ENCODE measurements at places on chromosomes 3 and 15.

DNA sequence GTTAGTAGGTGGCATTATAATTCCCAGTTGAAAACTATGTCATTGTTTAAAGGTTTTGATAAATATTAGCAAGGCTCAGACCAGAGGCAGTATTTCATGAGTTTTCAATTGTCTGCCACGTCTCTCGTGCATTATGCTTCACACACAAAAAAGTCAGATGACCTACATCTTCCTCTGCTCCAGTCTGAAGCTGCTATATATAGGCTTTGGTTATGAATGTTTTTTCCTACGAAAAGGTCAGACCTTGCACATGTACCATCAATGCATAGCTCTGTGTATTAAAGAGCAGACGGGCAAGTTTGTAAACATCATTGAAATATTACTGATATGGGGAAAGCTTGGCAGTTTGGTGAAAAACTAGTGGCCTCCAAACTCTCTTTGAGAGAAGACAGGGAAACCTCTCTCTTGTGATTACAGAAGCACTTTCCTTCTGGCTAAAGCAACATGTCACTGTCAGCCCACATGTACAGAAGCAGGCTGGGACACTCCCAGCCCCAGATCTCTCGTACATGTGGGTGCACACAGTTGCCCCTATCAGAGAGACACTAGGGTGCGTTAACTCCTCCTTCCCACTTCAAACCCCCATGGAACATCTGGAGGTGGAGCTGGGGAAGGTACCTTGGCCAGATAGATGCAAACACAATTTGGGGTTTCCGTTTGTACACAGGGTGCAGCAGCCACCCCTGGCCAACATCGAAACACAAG lies 184.0 kb upstream of the BCL6 start:
- no peak for DNase-seq

GRCh38 chr3:96449346-96449745 lies 365.0 kb upstream of the EPHA6 start:
- DNase-seq = no peak

DNA sequence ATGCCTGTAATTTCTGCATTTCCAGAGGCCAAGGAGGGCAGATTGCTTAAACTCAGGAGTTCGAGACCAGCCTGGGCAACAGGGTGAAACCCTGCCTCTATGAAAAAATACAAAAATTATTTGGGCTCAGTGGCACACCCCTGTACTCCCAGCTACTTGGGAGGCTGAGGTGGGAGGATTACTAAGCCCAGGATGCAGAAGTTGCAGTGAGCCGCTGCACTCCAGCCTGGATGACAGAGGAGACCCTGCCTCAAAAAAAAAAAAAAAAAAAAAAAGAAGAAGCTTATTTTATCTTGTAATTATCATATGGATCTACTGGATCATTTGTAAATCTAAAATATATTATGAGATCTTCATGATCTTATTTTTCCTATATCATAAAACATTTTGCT lies 84.1 kb downstream of the PPCDC start:
- no peak for DNase-seq

DNA sequence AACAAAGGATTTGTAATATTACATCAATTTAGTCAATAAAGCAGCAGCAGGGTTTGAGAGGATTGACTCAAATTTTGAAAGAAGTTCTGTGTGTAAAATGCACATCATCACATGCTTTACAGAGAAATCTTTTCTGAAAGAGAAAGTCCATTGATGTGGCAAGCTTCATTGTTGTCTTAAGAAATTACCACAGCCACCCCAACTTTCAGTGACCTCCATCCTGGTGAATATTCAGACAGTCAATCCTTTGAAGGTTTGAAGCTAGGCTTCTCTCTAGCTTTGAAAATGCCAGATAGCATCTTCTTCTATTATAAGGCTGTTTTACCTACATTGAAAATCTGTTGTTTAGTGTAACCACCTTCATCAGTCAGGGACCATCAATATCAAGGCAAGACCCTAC lies 51.8 kb upstream of the SETMAR start:
- DNase-seq = no peak

- no peak for DNase-seq
Measured at GRCh38 chr3:78571486-78571885, 1196.3 kb downstream of the ROBO1 start.

DNA sequence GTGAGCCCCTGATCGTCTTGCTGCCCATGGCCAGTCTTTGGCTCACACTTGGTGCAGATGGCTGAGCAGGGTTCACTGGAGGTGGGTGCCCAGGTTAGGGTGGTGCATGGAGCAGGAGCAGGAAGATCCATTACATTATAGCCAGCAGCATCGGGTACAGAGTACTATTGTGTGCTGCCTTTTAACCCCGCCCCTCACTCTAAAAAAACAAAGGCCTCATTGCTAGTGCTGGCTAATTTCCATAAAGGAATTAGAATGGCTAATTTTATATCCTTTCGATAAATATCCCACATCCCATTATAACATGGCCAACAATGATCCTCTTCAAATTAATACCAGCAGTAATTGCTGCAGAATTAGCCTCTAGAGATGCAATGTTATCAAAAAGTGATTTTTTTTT lies 45.8 kb upstream of the PPP4R2 start:
- DNase-seq = no peak

DNA sequence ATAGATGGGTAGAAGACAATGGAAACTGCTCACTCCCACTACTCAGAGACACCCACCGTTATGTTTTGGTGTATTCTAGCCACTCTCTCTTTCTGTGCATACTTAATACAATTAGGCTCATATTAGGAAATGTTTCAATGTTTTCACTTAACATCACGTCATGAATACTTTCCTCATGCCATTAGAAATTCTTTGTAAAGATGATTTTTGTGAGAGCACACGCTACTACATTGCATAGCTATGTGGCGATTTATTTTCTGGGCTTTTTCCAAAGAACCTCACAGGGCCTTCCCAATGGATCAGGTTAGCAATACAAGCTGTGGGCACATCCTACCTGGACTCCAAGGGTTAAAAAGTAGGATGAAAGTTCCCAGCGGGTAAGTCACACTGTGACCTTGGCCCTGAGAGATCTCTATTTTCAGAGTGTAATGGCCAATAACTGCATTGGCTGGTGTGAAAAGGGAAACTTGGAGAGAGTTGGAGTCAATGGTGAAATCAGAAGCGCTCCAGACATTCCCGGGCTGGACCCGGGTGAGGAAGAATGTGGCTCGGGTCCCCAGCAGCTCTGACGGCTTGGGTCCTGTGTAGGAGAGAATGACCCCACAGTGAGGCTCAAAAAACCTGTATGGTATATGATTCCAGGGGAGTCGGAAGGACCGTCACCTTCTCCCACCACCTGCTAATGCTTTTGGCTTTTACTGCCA lies 25.8 kb upstream of the TGM5 start:
- DNase-seq = peak; percentile 31

- no peak for DNase-seq
Measured at GRCh38 chr3:80688814-80689213, 921.0 kb upstream of the ROBO1 start.

DNA sequence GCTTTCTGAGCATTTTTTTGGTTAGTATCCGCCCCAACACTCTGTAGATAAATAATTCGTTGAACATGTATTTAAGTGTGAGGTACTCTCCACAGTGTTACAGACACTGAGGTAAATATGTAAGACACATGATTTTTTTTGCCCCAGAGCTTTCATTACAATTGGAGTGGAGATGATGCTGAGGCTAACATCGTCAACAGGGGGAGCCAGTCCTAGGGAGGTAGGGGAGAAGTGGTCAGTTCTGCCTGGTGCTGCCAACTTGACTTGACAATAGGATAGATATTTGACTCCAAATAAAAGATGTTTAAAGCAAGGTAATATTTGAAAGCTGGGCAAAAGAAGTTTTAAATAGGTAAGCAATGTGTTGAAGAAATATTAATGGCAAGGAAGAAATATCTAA lies 295.7 kb downstream of the UNC13C start:
- no peak for DNase-seq

- DNase-seq = no peak
Measured at GRCh38 chr3:11300970-11301369, 28.8 kb downstream of the ATG7 start.

- no peak for DNase-seq
Measured at GRCh38 chr15:70063980-70064379, 33.7 kb downstream of the TLE3 start.

- no peak for DNase-seq
Measured at GRCh38 chr3:27171113-27171512, 198.1 kb downstream of the NEK10 start.

DNA sequence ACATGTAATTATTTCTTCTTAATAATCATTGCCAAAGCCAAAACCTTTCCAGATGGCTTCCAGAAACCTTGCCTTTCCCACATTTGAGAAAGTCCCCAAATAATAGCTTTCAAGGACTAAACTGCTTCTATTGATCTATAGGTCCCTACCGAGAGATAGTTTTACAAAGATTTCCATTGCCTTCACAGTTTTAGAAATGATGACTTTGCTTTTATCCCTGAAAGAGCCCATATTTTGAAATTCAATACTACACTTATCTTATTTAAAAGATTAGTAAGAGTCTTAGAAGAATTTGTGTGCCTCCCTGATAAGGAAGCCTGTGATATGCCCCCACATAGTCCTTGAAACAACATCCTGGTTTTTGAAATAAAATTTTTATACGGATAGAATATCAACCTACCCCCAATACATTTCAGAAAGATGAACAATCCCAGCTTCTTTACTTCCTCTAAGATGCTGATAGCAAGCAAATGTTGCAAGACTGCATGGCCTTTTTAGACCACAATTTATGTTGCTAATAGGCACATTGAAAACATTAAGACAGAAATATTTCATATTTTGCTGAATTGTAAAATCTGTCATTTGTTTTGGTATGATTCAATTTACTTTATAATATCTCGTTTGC lies 146.3 kb downstream of the TMCO5A start:
- no peak for DNase-seq

GRCh38 chr15:29740692-29741311 lies 81.5 kb downstream of the TJP1 start:
- no peak for DNase-seq
